GM20000 (cell line): ENCODE measurements at places on chromosomes 3 and 15.

DNA sequence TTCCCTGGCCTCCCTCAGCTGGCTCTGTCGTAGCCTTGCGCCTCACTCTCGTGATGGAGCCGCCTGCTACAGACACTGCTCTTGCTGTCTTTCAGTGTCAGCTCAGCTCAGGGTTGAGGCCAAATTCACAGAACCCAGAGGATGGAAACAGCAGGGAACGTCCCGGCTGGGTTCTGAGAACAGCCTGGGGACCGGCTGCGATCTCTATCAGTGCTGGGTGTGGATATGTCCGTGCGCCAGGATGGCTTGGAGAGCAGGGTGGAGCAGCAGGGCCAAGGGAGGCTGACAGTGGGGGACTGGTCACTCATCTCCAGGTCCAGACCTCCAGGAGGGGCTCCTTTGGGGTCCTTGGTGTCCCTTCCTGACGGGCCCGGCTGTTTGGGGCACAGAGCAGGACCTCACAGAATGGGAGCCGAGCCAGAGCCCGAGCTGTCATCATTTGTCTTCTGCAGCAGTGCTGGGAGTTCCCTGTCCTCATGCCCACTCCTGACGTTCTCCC, 18.4 kb downstream of the KLF15 start:
- DNase-seq: no peak

GRCh38 chr15:60744826-60745460, 266.0 kb upstream of the ICE2 start:
- DNase-seq: no peak

GRCh38 chr15:22883196-22883595, 44.7 kb downstream of the NIPA2 start:
- no peak for DNase-seq

GRCh38 chr3:64190517-64191515, 34.5 kb downstream of the PRICKLE2 start:
- DNase-seq: no peak

GRCh38 chr15:66400351-66400774, 13.7 kb downstream of the MAP2K1 start:
- DNase-seq: no peak

GRCh38 chr3:8986741-8987140, 23.5 kb upstream of the RAD18 start:
- no peak for DNase-seq
